ENCODE measurements at places on chromosomes 13 and 19.

DNA sequence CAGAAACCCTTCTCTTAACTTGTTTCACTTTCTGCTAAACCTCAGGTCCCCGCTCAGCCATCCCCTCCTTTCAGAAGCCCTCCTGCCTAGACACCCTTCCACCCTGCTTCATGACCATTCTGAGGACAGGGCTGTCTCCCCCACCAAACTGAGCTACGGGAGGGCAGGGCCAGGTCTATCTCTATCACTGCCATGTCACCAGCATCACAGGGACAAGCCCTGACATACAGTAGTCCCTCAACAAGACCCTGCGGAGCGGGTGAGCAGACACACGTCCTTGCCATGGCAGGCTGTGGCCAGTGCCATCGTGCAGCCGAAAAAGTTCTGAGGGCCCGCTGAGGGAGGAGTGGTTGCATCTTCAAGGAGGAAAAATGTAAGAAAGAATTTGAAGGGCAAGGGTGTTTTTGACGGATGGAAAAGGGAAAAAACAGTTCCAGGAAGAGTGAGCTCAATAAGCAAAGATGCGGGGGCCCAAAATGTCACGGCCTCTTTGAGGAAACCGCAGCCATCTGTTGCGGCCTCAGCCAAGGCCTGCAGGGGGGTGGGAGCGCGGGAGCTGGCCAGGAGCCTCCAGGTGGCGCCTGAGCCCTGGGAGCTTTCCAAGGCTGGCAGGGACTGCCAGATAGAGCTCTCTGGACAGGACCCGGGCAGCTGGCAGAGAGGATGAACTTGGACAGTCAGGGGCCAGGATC is 8.1 kb downstream of the PTGIR start:
- H3K4me3 ChIP-seq, result peak overlapping the region; percentile 79
- peaks cover 94% of the 10 kb centered on the region for H3K4me1 ChIP-seq
- no peaks in the 10 kb centered on the region for H3K27me3 ChIP-seq
- peak; percentile 87 for DNase-seq
- peak overlapping the region; percentile 99 for H3K27ac ChIP-seq

GRCh38 chr19:38736413-38737280 is 7.6 kb downstream of the CAPN12 start:
- peaks cover 4% of the 10 kb centered on the region for H3K27me3 ChIP-seq
- no peak overlapping the region for H3K27ac ChIP-seq
- peak overlapping the region; percentile 36 for H3K4me3 ChIP-seq
- H3K36me3 ChIP-seq, result no peaks in the 10 kb centered on the region

DNA sequence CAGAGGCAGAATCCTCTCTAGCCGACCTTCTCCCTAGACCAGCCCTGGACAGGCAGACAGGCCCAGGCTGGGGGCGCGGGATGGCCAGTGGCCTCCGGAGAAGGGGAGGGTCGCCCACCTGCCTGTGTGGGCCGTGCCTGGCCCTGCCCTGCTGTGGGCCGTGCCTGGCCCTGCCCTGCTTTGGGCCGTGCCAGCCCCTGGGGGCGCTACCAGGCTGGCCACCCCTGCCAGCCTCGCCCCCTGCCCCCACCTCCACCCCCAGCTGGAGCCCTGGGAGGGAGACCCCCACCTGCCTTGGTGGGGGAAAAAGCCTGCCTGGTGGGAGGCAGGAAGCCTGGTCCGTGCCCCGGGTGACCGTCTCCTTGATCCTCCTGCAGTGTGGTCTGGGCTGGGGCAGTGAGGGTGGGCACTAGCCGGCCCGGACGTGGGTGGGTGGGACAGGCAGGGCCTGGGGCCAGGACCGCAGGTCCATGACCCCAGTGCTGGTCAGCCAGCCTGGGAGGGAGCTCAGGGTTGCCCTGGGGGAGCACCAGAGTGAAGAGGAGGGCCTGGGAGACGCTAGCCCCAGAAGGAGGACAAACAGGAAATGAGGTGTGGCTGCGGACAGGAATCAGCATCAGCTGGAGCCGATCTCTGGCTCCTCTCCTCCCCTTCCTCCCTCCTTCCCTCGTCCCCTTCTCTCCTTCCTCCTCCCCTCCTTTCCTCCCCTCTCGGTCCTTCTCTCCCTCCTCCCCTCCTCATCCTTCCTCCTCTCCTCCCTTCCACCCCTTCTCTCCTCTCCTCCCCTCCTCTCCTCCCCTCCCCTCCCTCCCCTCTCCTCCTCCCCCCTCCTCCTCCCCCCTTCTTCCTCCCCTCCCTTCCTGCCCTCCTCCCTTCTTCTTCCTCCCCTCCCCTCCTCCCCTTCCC is 5.1 kb upstream of the MKNK2 start:
- no peaks in the 10 kb centered on the region for H3K36me3 ChIP-seq
- peak overlapping the region; percentile 80 for H3K27ac ChIP-seq
- no peaks in the 10 kb centered on the region for H3K27me3 ChIP-seq

DNA sequence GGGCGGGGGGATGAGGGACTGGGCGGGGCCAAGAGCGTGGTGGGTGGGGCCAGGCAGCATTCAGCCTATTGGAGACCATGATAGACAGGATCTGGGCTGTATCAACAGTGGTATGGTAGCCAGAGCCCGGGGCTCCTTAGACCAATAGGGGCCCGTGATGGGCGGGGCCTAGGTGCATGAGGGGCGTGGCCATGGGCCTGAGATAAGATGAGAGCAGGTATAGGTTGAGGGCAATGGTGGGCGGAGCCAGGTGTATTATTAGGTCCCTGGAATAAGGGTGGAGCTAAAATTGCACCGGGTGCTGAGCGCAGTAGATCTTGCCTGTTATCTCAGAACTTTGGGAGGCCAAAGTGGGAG is 5.3 kb downstream of the ABCA7 start:
- no peaks in the 10 kb centered on the region for H3K27me3 ChIP-seq
- H3K36me3 ChIP-seq, result no peaks in the 10 kb centered on the region
- H3K27ac ChIP-seq, result no peak overlapping the region
- DNase-seq, result peak; percentile 76

DNA sequence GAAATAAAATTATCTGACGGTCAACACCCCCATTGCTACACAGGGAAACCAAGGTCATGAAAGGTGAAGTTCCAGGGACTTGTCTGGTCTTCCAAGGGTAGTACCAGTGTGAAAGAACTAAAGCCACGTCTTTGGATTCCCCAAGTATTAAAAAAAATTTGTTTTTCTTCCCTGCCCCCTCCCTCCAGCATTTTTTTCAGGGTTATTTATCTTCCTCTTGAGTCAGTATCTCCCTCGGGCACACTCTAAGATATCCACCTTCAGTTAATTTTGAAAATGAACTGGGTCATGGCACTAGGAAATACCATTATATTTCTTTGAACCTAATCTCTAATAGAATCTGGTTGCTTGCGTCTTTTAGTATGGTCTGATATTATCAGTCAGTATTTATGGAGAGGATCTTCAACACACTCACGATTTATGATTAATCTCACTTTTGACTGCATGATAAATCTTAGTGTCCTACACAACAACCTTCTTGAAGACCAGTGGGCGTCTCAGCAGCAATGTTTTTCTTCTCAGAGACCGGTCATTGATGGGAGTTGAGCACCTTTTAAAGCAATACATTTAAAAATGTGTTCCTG is 9.1 kb downstream of the ATP8A2 start:
- no peak for DNase-seq
- H3K4me3 ChIP-seq, result no peak overlapping the region
- H3K4me1 ChIP-seq, result no peaks in the 10 kb centered on the region
- peaks cover 18% of the 10 kb centered on the region for H3K27me3 ChIP-seq
- no peak overlapping the region for H3K27ac ChIP-seq

DNA sequence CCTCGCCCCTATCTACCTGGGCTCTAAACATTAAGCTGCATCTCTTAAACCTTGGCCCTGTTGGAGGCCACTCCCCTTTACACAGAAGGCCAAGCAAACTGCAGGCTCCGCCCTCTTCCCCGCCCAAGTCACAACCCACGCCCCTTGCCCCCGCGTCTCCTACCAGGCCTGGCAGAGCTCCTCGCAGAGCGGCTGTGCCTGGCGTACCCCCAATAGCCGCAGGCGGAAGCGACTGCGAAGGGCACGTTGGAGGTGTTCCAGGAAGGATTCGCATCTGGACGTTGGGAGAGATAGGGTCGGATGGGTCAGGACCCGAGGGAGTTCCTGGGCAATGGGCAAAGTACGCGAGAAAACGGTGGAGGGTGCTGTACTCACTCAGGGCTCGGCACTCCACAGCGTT is 5.9 kb downstream of the RTBDN start:
- H3K4me1 ChIP-seq, result peaks cover 16% of the 10 kb centered on the region
- H3K36me3 ChIP-seq, result no peaks in the 10 kb centered on the region
- DNase-seq, result peak; percentile 58
- no peak overlapping the region for H3K4me3 ChIP-seq
- no peak overlapping the region for H3K27ac ChIP-seq

DNA sequence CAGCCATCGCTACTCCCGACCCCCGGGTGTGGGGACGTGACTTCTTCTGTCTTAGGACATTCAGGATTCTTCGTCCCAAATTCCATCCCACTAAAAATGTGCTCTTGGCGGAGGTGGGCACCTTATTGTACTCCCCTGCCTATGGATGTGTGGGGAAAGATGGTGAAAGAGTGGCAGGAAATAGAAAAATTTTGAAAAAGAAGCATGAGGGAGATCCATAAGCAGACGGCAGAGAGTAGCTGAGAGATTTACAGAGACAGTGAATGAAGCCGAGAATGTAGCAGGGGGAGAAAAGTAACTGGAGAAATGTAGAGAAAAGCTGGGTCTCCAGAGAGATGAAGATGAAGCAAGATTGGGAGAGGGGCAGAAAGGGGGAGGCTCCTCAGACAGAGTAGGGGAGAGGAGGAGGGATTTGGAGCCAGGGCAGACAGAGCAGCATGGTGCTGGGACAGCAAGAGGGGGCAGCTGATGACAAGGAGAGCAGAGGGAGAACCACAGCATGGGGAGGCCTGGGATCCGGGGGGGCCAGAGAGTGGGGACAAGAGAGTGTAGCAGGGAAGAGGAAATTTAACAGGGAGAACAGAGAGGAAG is 843 bp downstream of the ZNF610 start:
- H3K4me3 ChIP-seq, result peak overlapping the region; percentile 83
- H3K27me3 ChIP-seq, result peaks cover 3% of the 10 kb centered on the region
- peaks cover 9% of the 10 kb centered on the region for H3K4me1 ChIP-seq
- H3K36me3 ChIP-seq, result peaks cover 40% of the 10 kb centered on the region

GRCh38 chr19:1474011-1474764 is 4.8 kb downstream of the C19orf25 start:
- H3K36me3 ChIP-seq, result peaks cover 5% of the 10 kb centered on the region
- H3K4me3 ChIP-seq, result no peak overlapping the region
- no peak for DNase-seq

GRCh38 chr19:23887642-23888041 is 27.0 kb upstream of the ZNF726 start:
- H3K4me3 ChIP-seq, result no peak overlapping the region
- H3K36me3 ChIP-seq, result no peaks in the 10 kb centered on the region
- H3K27me3 ChIP-seq, result no peaks in the 10 kb centered on the region
- no peaks in the 10 kb centered on the region for H3K4me1 ChIP-seq
- no peak overlapping the region for H3K27ac ChIP-seq
- DNase-seq, result no peak

GRCh38 chr19:51695702-51696315 is 2.7 kb downstream of the SPACA6 start:
- DNase-seq, result no peak
- peaks cover 5% of the 10 kb centered on the region for H3K27me3 ChIP-seq
- no peak overlapping the region for H3K4me3 ChIP-seq
- H3K36me3 ChIP-seq, result no peaks in the 10 kb centered on the region
- H3K4me1 ChIP-seq, result peaks cover 5% of the 10 kb centered on the region

GRCh38 chr13:101150998-101151397 is 265.3 kb downstream of the NALCN start:
- H3K36me3 ChIP-seq, result no peaks in the 10 kb centered on the region
- H3K4me1 ChIP-seq, result no peaks in the 10 kb centered on the region
- H3K4me3 ChIP-seq, result no peak overlapping the region
- H3K27ac ChIP-seq, result no peak overlapping the region
- H3K27me3 ChIP-seq, result peaks cover 25% of the 10 kb centered on the region

GRCh38 chr19:19385896-19386869 is 19.3 kb upstream of the GATAD2A start:
- H3K4me1 ChIP-seq, result peaks cover 45% of the 10 kb centered on the region
- no peaks in the 10 kb centered on the region for H3K27me3 ChIP-seq
- H3K36me3 ChIP-seq, result peaks cover 4% of the 10 kb centered on the region
- H3K4me3 ChIP-seq, result peak overlapping the region; percentile 89
- peak overlapping the region; percentile 79 for H3K27ac ChIP-seq

GRCh38 chr19:6988257-6988656 is 33.0 kb downstream of the MBD3L2B start:
- H3K27me3 ChIP-seq, result no peaks in the 10 kb centered on the region
- no peak for DNase-seq
- H3K36me3 ChIP-seq, result peaks cover 10% of the 10 kb centered on the region
- H3K4me1 ChIP-seq, result peaks cover 2% of the 10 kb centered on the region
- H3K27ac ChIP-seq, result no peak overlapping the region

- no peaks in the 10 kb centered on the region for H3K36me3 ChIP-seq
- H3K4me1 ChIP-seq, result no peaks in the 10 kb centered on the region
- no peak overlapping the region for H3K4me3 ChIP-seq
Observed at GRCh38 chr13:33518452-33518851, 232.9 kb upstream of the STARD13 start.

DNA sequence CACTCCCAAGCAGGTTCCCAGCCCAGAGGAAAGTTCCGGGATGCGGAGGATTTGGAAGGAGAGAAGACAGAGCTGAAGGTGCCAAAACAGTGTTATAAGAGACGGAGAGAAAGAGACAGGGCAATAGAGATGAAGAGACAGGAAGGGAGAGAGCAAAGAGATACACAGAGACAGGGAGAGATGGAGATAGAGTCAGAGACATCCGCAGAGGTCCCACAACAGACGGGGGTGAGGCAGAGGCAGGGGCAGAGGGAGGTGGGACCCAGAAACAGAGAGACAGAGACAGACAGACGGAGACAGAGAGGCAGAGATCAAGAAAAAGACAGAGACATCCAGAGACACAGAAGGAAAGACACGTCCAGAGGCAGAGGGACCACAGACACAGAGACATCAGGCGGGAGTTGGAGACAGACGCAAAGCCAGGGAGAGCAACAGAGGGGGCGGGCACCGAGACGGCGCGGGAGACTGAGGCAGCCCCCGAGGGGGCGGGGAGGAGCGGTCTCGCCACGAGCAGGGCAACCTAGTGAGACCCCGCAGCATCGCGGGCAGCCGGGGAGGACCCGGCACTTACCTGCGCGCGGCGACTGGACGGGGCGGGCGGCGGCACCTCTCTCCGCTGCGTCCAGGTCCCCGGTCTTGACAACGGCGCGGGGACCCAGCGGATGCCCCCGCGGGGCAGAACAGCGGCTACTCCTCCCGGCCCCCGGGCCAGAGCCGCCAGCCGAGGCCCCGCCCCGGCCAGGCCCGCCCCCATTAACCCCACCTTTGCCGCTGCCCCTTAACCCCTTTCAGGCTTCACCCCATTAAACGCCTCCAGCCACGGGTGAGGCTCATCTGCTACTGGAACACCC is at the start of gene GPR4:
GPR4 (minus strand) TSS at position 689 of the 851 bp plus-strand sequence. CDS start 10,346 bp downstream, outside the sequence.
- no peak within 1 kb of the TSS for H3K4me3 ChIP-seq
- no peak within 1 kb of the TSS for H3K27ac ChIP-seq
- H3K27me3 ChIP-seq, result peaks cover 61% of the 10 kb centered on the region
- H3K36me3 ChIP-seq, result no peaks in the 10 kb centered on the region
- H3K4me1 ChIP-seq, result peaks cover 32% of the 10 kb centered on the region

Measured in activated naive CD8-positive, alpha-beta T cell treated with anti-CD3 and anti-CD28 coated beads, Interleukin-2, amount 50 U/mL, for 24 hours (primary cell).